ENCODE measurements at places on chromosomes 5 and 9.

DNA sequence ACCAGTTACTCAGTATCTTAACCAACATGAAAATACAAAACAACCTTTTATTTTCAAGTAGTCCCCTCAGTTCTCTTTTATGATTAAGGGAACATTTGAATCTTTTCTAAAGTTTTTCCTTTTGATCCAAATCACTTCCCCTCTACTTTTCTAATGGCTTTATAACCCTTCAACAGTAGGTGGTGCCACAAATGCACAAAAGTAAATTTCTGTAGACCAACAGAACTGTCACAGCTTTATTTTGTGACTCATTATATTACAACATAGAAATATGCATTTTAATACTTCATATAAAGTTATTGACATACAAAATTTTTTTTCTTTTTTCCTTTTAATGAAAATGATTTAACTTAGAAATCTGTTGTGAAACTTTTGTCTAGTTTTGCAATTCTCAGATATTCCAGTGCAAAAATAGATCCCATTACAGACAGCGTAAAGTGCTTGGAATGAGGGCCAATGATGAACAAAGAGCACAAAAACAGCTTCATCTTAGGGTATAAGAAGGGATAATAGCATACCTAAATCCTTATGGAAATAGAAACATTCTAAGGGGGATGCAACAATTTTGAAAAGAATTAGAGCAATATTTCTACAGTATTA, 17.0 kb downstream of the NIPSNAP3B start:
- DNase-seq = no peak

DNA sequence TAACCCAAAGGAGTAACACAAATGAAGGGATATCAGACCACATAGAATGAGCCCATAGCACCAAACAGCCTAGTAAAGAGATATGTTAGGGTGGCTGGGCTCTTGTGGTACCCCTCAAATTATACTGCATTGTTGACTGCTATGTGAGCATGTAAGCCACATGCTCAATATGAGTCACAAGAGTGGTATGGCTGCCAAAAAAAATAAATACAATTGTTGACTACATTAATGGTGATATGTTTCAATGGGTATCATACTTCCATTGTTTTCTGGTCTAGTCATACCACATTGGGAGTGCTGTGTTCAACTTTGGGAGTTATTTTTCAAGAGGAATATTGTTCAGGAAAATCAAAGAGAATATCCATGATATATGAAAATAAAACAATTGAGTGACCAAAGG, 162.4 kb upstream of the PIK3R1 start:
- no peak for DNase-seq

GRCh38 chr5:109630093-109630492, 59.6 kb upstream of the MAN2A1 start:
- DNase-seq = no peak

DNA sequence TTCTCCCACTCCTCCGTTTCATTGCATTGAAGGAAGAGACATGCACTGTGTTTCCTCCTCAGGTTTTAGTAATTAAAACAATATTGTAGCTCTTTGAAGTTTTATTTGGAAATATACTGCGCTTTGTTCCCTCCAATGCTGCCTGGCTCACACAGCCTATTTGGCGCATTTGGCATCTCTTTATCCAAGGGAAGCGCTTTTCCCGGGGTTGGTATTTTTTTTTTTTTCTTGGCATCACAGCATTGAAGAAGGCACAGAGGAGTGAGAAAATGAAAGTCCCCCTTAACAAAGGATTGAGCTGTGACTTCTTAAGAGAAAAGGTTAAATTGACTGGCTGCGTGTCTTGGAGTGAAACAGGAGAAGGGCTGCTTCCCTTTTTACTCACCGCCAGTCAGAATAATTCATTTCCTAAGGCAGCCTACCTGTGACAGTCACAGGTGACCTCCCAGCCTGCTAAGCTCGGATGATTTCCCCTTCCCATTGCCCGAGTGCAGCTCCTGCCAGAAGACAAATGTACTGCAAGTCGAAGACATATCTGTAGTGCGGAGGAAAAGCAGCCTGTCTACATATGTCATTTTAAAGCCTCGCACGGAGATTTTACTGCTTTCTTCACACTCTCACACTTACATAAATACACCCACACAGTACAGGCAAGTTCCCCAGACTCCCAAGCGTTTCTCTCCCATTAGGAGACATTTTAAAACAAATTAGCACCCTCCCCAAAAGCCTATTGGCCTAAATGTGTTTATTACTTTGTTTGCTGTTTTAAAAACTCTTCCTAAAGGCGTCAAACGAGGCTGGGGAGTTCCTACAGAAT, 665.5 kb upstream of the ZNF608 start:
- no peak for DNase-seq

- DNase-seq = no peak
Observed at GRCh38 chr5:93100428-93100827, 480.6 kb downstream of the NR2F1-AS1 start.

GRCh38 chr5:31255041-31255440, 61.6 kb downstream of the CDH6 start:
- DNase-seq = no peak

- DNase-seq = no peak
Observed at GRCh38 chr5:53766673-53767072, 206.2 kb downstream of the NDUFS4 start.

GRCh38 chr5:171978519-171978918, 27.9 kb downstream of the FBXW11 start:
- DNase-seq = no peak

DNA sequence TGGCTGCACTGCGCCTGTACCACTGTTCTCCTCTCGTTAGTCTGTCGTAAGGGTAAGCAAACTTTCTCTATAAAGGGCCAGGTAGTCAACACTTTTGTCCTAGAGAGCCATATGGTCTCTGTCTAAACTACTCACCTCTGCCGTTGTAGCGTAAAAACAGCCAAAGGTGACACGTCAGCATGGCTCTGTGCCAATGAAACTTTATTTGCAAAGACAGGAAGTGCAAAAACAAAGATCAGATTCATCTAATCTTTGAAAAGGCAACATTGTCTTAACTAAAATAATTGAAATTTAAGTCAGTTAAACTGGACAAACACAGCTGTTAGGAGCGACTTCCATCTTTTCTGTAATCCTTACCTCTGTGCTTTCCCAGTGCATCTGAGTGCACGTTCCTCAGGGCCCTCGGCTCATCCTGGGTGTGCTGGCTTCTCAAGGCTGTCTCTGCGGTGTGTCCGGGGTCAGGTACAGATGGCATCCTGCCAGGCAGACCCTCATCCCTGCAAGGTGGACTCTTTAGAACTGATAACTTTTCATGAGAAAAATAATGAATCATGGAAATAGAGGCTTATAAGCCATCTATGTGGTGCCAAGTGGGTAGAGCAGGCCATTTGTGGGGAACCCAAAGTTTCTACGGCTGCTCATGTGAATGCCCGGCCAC, 35.2 kb upstream of the IRX4 start:
- DNase-seq = no peak

DNA sequence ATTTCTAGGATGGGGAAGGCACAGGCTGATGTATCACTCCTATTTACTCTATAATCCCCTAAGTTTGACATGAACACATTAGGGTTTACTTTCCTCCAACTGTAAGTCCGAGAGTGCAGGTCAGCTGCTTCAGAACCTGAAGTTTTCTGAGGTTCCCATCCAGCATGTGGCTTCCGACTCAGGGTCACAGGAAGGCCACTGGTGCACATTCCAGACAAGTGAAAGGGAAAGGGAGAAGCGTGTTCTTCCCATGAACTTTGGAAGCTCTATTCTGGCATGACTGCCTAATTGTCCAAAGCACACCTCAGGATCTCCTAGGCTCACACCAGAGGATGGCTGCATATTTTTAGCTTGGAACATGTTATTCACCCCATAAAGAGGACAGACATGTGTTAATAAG, 602.6 kb downstream of the SEMA5A start:
- DNase-seq = no peak

DNA sequence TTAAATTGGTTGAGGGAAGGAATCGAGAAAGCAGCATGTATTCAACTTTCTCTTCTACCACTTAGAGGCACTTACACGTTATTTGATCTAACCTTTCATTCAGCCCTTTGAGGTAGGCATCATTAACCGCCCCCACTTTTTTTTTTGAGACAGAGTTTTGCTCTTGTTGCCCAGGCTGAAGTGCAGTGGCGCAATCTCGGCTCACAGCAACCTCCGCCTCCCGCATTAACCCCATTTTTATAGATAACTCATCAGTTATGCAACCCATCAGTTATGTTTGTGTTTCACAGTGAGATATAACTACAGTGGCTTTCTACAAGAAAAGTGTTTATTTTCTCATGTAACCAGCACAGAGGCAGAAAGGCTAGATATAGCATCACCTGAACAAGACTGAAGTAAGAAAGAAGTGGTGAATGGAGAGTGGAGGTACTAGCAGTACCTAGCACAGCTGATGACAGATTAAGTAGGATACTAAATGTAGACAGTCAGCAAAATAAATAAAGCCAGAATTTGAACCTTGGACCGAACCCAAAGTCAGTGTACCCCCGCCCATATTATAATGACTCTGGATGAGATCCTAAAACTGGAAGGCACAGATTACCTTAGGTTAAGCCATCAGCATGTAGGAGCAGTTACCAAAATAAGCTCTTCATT, 91.2 kb downstream of the PJA2 start:
- DNase-seq = no peak

GRCh38 chr5:76717222-76718083, 1.5 kb downstream of the F2R start:
- no peak for DNase-seq

GRCh38 chr5:168826246-168826725, 247.1 kb upstream of the PANK3 start:
- no peak for DNase-seq

DNA sequence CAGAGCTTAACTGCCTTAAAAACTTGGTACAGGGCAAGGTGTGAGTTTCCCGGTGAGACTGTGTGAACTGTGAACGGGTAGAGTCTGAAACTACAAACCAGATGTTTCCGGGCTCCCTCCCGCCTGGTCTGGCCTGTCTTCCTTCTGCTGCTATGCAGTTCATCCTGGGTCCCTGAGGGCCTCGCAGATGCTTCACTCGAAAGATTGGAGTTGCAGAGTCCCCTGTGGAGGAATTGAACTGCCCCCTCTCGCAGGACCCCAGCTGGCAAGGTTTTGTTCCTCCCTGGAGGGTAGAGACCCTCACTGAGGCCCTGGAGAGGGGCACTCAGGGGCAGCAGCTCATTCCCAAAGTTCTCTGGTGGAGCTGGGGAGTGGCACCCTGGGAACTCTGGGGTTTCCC, 533 bp downstream of the DCANP1 start:
- DNase-seq = no peak
